ENCODE measurements at places on chromosomes 5 and 9.

DNA sequence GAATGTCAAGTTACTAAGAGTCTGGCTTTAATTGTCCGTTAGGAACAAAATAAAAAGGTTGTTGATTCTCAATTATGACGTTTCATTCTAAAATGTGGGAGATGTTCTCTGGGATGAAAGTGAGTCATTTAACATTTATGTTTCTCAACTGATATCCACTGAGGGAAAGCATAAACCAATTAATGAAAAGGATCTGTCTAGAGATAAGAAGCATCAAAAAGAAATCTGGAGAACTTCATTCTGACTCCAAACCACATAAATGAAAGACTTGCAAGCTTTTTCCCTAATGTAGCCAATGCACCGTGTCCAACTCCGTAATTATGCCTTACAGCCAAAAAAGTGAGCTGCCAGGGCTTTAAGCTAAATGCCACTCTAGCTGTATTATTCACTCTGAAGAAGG, 654.2 kb downstream of the TLE1 start:
- no peak for DNase-seq

DNA sequence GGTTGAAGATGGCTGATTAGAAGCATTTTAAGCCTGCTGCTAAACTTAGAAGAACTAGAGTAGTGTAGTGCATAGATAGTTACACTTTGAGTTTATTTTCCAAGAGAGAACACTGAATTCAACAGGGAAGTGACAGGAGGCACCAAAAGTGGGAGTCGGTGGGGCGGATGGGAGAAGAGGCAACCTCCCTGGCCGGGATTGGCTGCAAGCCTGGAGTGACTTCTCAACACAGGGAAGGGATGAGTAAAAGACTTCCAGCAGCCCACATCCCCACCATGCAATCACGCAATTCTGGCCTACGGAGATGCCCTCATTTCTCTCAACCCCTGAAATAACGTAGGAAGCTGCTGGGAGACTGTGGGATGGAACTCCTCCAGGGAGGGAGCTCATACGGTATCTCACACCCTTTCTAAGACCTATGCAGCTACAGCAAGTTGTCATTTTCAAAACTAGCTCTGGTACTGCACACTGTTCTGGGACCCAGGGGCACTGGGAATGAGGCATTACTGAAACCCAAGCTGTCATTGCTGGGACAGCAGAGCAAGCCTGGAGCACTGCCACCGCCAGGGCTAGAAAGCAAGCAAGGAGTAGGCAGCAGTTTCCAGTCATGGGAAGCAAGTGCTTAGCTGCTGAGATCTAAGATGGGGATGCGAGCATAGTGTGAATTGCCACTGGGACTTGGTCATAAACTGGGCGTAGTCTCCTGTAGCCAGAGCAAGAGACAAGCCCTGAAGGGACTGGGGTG, 331.6 kb upstream of the PTGER4 start:
- DNase-seq = no peak

DNA sequence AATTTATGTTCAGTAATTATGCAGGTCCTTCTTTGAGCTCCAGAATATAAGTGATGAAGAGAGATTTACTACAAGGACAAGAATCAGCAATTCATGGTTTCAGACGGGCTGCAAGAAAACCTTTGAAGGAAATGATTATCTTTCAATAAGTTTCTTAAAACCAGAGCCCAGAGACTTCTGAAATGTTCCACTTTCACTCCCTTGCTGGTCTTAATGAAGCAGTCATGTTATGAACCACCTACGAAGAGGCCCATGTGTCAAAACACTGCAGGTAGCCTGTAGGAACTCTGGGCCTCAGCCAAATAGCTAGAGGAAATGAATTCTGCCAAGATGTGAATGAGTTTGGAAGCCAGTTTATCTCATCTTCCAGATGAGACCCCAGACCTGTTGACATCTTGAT, 505.9 kb upstream of the MEF2C start:
- DNase-seq = no peak

DNA sequence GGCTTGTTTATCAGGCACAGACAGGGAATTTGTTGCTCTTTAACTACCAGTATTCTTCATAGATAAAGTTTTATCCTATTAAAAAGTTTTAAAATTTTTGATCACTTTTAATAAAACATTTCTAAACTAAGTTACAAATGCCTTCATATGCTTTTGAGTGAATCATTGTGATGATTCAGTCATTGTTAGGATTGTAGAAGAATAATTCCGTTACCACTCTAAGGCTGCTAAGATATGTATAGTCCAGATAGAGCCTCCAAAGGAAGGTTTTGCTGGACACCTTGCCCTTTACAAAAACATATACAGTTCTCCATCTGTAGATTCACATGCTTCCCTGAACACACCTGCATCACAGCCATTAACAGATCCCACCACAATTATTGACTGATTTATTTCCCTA, 233.7 kb downstream of the SPOCK1 start:
- DNase-seq = no peak

GRCh38 chr5:127586066-127586770, 62.7 kb upstream of the CTXN3 start:
- no peak for DNase-seq

- DNase-seq = peak; percentile 30
Measured at GRCh38 chr9:35481347-35481975, 8.4 kb upstream of the RUSC2 start.

DNA sequence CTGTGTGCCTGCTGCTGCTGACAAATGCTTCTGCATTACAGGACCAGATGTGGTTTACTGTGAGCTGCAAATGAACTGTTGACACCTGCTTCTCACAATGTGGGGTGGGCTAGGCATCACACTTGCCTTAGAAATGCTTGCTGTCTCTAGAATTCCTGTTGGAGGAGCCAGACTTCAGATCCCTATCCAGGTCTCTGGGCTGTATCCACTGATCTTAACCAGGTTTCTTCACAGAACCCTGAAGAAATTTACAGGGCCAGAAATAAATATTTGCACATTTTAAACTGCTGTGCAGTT, 255.4 kb downstream of the FAM114A2 start:
- DNase-seq = no peak

DNA sequence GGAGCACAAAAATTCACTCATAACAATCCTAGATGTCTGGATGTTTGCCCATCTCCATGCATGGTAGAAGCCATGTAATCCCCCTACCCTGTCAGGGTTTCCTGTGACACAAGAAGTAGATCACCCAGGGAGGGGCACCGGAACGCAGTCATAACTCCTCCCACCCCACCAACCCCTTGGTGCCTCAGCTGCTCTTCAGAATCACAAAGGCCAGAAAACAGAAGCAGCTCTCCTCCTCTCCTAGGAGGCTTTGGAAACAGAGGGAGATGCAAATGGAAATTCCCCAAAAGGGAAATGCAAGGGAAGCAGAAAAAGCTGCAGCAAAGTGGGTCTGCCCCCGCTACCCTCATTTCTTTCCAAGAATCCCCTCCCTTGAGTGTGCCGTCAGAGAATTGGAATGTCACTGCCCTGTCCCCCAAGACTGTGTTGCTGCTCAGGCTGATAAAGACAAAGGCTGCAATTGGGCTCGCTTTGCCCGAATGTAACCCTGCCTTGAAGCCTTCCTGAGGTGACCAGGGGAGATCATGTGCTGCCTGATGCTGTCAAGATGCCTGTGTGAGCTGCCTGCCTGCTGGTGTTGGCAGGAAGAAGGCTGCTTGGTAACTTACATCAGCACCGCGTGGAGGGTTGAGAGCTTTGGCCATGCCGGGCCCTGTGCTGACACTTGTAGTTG, 65.5 kb upstream of the ABCA1 start:
- DNase-seq = peak; percentile 9

- DNase-seq = no peak
Measured at GRCh38 chr5:127070243-127070642, 3.1 kb downstream of the C5orf63 start.

DNA sequence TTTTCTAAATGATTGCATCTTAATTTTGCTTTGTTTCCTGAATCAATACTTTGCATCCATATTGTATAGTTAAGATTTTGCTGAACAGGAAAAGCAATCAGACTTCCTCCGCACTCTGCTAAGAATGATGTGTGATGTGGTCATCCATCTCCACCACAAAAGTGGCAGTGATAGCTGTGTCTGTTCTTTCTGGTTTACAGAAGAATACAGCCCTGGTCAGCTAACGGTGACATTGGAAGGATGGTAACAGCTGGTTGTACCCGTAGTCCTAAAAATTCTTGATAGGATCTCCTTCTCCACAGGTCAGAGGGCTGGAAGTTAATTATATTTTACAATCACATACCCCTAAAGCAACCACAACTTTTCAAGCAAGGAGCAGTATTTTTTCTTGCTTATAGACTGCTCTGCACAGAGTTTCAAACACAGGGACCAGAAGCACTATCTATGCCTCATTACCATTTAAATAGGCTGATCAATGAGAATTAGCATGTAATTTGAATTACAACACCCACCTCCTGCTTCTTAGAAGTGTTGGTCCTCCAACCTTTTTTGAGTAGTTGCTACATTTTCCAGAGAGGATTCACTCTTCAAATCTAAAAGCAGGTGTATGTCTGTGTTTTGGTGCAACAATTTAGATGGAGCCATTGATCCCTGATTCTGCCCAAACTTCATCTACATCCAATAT, 1191.9 kb upstream of the NUDT12 start:
- DNase-seq = no peak

DNA sequence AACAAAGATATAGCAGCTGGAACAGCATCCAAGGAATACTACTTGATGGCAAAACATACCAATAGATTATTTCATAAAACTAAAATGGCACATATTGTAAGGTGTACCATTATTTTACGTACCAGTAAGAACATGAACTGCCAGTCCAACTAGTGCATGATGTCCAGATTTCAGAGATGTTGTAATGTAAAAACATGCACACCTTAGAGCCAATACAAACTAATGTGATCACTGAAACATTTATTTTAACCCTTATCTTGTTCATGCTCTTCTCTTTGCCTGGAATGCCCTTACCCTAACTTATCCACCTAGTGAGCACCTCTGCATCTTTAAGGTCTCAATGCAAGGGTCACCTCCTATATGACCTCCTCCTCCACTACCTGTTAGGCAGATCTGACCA, 172.0 kb downstream of the GLIS3 start:
- no peak for DNase-seq

GRCh38 chr5:30839956-30840355, 353.5 kb upstream of the CDH6 start:
- DNase-seq = no peak

- DNase-seq = no peak
Measured at GRCh38 chr9:78521680-78522079, 224.8 kb downstream of the PSAT1 start.

DNA sequence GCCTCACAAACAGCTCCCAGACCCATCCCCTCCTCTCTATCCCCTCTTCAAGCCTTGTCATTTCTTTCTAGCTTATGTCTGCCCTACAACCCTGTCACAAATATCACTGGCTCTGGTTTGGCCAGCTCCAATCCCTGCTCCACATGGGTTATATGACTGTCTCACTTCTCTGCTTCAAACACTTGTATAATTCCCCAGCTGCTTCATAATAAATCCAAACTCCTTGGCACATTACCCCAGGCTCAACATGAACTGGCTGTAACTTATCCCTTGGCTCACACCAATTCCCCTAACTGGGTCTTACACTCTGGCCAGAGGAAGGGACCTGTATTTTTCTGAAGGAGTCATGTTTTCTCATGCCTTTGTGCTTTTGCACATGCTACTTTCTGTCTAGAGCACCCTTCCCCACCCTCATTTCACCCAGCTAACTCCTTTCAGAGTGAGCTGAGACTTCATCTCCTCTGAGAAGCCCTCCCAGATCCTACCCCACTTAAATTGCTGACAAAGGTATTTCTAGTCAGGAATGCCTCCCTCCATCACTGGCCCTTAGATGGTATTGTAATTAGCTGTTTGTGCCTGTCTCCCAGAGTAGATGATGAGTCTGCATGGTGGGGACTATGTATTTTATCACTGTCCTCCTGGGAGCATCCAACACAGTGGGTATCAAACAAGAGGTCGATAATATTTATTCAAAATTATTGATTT, 5.3 kb downstream of the PRXL2C start:
- DNase-seq = no peak

DNA sequence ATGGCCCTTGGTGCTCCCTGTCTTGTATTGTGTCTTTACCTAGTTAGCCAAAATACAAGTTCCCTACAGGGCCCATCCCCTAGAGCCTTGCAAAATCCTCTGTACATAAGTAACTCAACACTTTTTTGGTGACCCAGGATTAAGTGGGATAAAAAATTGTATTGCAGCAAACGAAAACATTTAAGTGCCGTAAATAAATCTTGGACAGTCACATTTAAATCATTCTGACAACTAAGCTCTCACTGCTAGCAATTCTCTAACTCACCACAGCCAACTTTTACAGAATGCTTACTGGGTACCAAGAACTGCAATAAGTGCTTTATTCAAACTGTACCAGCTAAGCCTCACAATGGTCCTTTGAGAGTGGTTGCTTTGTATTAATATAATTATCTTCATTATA, 56.6 kb downstream of the GNAQ start:
- DNase-seq = no peak

DNA sequence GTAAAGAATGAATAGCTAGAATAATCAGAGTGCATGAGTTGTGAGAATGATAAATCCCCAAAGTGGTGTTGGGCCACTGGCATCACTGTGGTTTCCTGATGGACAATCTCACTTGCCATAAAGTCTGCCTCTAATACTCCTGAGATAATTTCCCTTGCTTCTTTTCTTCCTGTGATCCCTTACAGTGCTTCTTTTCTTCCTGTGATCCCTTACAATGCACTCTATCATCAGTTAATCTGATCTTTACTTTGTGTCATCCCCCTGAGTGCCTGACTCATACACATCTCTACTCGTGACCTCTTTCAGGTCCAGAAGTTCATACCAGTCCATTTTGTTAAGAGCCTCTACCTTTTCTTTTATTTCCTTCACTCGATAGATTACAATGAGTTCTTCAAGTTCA, 418.3 kb downstream of the HCN1 start:
- no peak for DNase-seq

- no peak for DNase-seq
Measured at GRCh38 chr5:168179192-168179593, 112.3 kb upstream of the WWC1 start.

DNA sequence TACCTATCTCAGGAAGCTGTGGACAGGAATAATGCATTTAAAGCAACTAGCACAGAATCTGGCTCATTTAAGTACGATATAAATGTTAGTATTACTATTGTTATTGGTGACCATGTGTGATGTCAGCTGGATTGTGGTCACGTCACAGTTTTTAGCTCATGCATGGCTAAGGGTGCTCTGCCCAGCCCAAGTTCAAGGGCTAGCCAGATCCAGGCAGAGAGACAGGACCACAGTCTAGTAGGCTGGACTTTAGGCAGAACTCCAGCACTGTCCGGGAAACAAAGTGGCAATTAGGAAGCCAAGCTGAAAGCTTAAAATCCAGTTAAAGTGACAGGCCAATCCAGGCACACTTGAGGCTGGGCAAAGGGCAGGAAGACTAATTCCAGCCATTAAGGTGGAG, 273.6 kb downstream of the ADAMTSL1 start:
- DNase-seq = no peak

DNA sequence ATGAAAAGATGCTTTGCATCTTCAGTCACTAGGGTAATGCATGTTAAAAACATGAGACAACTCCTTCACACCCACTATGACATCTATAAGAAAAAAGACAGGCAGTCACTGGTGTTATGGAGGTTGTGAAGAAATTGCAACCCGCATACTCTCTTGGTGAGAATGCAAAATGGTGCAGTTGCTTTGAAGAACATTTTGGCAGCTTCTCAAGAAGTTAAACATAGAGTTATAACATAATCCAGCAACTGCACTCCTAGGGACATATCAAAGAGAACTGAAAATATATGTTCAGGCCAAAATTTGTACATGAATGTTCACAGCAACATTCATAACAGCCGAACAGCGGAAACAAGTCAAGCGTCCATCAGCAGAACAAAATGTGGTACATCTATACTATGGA, 46.3 kb upstream of the TBC1D9B start:
- DNase-seq = no peak
